ENCODE measurements at places on chromosomes 16 and 17.

GRCh38 chr16:22232277-22233036 lies 26.4 kb downstream of the EEF2K start:
- no peak for DNase-seq

DNA sequence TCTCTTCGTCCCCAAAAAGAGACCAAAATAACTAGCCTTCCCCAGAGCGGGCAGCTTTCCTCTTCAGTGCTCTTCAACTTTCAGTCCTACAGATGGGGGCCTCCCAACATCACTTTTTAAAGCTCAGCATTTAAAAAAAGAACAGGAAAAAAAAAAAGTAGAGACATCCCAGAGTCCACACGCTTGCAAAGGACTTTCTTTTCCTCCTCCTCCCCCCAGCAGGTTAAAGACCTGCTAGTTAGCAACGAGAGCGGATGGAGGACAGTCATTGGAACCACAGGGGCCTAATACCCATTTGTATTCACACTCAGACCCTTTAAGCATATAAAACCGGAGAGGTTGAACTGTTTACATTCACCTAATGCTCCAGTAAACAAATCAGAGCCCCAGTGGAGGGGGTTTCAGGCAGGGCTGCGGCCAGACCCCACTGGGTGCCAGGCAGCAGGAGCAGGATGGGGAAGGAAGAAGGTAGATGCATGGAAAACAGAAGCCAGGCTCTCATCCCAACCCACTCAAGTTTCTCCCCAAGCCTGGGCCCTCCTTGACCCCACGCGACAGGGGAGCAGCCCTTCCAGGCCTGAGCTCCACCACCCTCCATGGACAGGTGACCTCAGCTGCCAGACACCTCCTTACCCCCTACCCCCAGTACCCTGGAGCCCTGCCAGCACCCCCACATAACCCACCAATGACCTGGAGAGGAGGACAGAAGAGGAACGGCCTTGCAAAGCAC lies 15.2 kb downstream of the ZFHX3 start:
- no peak for DNase-seq

DNA sequence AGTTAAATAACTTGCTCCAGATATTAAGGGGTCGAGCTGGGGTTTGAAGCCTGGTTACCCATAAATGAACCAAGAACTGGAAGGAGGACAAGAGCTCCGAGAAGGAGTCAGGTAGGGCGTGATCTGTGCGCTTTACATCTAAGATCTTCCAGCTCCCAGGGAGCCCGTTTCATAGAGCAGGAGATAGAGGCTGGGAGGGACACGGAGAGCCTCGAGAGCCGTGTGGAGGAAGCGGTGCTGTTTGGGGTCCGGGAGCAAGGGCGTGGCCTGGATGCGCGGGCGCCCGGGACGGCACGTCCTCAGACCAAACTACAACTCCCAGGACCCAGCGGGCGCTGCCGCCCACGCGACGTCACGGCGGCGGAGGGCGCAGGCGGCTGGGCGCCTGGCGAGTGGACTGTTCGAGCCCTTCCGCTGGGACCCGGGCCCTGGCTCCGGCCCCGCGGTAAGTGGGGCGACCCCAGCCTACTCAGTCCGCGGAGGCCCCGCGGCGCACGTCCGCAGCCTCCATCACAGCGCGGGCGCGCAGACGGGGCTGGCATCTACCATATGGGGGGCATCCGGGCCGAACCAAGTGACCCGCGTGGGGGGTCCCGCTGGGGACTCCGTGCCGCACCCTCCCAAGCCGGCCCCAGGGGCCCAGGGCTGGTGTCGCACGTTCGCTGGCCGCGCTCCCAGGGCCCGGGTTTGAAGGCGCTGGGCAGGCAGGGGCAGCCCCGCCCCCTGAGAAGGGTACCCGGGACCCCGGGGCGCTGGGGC lies at the start of gene BCKDK:
Gene BCKDK (plus strand): TSS at position 352 of the 759 bp plus-strand sequence. CDS start 838 bp downstream, outside the sequence.
- DNase-seq: peak; percentile 21

GRCh38 chr16:89002851-89003830 lies 26.1 kb upstream of the CBFA2T3 start:
- no peak for DNase-seq

GRCh38 chr17:48283411-48283810 lies 146.6 kb downstream of the SKAP1 start:
- no peak for DNase-seq

- peak; percentile 67 for DNase-seq
These were observed 591 bp upstream of the SLFN5 start for GRCh38 chr17:35242158-35242804.

DNA sequence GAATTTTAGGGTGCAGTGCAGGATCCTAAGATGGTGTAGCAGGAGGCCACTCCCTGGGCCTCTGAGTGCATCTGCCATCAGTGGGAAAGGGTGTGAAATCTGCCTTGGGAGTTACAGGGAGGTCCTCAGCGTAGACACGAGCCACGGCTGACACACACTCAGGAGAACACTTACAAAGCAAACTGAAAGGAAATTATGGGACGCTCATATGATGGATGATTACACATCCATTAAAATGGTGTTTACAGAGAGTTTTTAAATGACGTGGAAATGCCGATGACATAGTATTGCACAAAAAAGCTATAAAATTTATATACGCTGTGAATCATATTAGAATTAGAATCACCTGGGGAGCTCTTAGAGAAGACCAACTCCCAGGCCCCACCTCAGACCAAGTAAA lies 175.2 kb downstream of the CCDC182 start:
- DNase-seq: no peak

DNA sequence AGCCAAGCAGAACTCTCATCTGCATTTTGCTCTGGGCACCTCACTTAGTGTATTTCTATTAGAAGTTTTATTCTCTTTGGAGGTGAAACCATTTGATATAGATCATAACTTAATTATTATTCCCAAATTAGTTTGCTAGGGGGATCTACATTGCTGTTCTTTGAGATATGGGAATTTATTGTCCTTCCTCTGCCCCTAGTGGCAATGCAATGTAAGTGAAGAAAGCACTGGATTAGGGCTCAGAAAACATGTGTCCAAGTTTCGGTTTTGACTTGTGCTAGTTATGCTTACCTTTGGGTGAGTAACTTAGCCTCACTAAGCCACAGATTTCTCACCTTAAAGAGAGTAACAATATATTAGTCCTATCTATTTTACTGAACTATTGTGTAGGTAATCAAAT lies 2.9 kb downstream of the KRT39 start:
- DNase-seq: no peak
